ENCODE measurements at places on chromosomes 16 and 17. TPM values are rescaled to one million over a fixed set of nuclear protein-coding genes. Genes with fewer than 3 reads are reported as not detected.

Gene EMC8
- total RNA-seq = 41.4 TPM

Gene NPIPA5
- total RNA-seq = 2.8 TPM

Gene SEZ6L2
- total RNA-seq = 19.3 TPM

- no peak for DNase-seq
Measured at GRCh38 chr16:72311426-72311825, 139.5 kb upstream of the PMFBP1 start.

GRCh38 chr17:57602896-57603295 is 142.2 kb downstream of the CCDC182 start:
- DNase-seq = no peak

DNA sequence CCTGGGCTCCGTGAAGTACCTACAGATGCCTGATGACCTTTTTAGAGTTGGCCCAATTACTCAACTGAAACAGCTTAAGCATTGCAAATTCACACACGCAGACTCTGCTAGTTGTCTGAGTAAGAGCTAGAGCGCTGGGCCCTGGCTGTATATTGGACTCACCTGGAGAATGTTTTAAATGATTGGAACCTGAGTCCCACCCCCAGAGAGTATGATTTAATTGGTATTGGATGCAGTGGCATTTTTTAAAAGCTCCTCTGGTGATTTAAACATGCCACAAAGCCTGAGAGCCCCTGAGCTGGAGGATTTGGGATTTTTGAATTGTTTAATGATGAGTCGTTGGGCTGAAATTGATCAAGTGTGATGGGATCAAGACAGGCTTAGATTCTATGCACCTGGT is 143.9 kb upstream of the SDK2 start:
- no peak for DNase-seq

DNA sequence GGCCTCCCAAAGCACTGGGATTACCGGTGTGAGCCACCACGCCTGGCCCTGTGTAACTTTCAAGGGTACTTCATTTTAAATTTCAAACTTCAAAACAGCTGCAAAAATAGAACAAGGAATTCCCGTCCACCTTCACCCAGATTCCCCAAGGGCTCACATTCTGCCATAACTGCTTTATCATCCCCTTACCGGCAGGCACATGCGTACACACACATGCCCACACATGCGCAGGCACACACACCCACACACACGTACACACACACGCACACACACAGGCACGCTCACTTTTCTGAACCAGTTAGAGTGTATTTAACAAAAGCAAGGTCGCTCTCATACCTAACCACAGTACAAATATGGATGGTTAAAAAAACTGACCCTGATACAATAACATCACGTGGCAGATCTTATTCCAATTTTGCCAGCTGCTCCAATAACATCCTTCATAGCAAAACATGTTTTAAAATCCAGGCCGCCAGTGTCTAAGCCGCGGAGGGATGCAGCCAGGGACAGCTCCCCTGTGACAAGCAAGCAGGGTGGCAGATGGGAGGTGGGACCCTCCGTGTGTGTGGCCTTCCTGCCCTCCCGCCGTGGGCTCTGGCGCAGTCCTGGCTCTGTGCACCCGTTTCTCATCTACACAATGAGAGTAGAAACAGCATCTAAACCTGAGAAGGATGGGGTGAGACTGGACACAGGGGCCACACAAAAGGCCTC is 23.1 kb downstream of the PDIA2 start:
- no peak for DNase-seq

GRCh38 chr16:80993834-80994233 is 12.9 kb downstream of the CMC2 start:
- DNase-seq = no peak

GRCh38 chr16:12675852-12676251 is 127.8 kb downstream of the CPPED1 start:
- no peak for DNase-seq

DNA sequence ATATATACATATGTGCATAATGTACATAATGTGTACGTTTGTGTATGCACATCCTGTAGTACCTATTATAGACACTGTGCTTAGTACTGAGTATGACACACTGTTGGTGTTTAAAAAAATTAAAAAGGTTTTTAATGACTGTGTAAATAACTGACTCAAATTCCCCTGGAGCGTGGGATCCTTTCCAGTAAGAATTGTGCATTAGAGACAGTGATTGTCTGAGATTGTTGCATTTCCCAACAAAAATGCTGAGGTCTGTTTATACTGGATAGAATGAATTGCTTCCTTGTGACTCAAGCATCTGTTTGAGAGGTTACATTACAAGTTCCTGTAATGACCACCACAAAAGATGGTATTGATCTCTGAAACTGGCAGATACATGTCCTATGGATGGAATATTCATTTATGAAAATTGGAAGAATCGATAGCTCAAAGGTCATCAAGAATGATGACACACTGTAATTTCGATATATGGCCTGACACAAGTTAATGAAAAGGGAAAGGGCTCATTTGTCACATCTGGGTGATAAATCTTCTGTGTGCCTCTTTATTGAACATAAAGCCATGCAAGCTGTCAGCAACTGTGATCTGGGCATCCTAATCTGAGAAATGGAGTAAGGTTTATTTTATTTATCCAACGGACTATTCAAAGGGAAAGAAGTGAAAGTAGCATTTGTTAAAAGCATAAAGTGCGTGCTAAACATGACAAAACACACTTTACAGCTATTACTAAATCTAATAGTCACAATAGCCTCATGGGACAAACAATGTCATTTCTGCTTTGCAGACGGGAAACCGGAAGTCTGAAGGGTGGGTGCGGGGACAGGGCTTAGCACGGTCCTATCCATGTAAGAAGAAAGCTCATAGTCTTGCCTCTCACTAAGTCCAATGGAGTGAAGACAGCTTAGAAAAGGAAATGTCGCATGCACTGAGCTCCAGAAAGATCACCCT is 228.8 kb downstream of the CDH11 start:
- no peak for DNase-seq

DNA sequence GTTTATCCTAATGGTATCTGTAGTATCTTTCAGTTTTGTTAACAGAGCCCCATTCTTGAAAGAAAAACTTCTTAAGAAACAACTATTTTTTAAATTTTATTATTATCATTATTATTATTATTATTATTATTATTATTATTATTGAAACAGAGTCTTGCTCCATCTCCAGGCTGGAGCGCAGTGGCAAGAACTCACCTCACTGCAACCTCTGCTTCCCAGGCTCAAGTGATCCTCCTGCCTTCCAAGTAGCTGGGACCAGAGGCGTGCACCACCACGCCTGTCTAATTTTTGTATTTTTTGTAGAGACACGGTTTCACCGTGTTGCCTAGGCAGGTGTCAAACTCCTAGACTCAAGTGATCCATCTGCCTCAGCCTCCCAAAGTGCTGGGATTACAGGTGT is 23.4 kb downstream of the SUPT6H start:
- no peak for DNase-seq

DNA sequence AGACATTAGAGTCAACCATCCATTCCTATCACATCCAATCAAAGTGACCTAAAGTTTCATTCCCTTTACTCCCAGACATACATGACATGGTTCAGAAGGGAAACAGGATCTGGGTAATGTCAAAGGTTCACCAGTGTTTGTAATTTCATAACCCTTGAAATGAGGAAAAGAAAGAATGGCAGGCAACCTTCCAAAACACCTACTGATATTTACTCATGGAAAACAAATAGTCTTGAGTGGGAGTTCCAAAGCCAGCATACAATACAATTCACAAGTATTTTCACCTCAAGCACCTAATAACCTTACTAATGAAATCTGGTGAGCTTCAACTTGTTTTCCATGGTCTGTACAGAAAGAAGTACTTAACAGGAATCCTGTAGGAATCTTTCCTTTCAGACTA is 72.5 kb upstream of the AXIN2 start:
- DNase-seq = no peak

- no peak for DNase-seq
Measured at GRCh38 chr17:79844869-79845600, 5.8 kb upstream of the CBX4 start.

GRCh38 chr17:72039490-72039889 is 81.3 kb upstream of the SOX9 start:
- no peak for DNase-seq

GRCh38 chr17:1147664-1148063 is 32.1 kb downstream of the ABR start:
- no peak for DNase-seq

DNA sequence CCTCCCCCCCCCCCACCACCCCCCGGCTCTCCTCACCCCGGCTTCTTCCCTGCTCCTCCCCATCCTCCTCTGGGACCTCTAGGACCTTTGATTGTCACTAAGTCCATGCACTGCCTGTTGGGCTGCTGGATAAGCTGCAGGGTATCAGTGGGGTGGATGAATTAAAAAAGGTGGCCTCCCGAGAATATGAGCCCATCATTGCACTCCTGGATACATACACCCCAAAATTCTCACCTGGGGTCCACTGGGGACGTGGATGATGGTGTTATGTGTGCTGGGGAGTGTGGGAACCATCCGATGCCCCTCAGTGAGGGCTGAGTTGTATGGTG is 88.8 kb downstream of the IRF8 start:
- DNase-seq = no peak

GRCh38 chr17:42284024-42284369 is 4.3 kb upstream of the STAT5A start:
- DNase-seq = no peak

- no peak for DNase-seq
Measured at GRCh38 chr16:80175011-80175410, 365.8 kb upstream of the DYNLRB2 start.

DNA sequence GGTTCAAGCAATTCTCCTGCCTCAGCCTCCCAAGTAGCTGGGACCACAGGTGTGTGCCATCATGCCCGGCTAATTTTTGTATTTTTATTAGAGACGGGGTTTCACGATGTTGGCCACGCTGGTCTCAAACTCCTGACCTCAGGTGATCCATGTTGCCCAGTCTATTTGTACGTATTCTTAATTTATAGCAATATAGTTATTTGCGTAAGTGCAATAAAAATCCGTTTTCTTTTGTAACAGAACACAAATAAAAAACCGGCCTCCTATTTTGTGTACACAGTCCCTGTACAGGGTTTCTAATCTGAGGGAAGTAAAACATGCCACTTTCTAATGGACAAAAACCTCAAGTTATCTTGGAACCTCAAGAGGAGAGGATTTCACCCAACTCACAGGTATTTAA is 7.7 kb downstream of the RNPS1 start:
- no peak for DNase-seq

DNA sequence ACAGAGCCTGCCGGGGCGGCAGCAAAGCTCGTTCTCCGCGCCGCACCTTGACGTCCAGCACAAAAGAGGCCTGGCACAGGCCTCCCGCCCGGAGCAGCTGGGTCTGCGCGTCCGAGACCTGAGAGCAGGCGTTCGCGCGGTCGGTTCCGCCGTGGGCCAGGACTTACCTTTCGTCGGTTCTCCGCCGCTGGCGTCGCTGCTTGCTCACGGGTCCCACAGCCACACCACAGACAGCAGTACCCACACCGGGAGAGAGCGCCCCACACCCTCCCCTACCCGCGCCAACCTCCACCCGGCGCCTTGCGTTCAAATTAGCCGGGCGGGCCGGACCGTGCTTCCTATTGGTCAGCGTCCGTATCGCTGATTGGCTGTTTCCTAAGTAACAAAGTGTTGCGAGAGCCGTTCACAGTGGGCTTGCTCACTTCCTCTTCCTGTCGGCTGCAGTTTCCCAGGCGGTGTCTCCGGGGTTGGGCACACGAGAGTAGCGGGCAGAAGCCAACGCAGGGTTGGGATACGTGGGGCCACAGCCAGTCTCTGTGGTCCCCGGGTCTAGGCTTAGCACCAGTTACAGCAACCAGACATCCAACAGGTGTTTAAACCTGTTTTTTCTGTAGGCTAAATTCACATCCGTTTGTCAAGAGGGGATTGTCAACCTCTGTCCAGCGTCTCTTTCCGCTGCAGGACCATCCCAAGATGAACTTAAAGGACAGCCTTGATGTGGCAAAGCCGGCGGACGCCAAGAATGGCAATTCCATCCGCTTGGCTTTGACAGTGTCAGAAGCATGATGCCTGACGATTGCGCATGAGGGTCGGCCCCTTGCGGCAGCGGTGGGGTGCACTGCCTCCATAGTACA is at the start of gene KIF18B:
Gene KIF18B, minus strand, starts transcription at position 313 of the 854 bp plus-strand sequence. CDS start 11,429 bp downstream, outside the sequence.
- DNase-seq = peak; percentile 89

DNA sequence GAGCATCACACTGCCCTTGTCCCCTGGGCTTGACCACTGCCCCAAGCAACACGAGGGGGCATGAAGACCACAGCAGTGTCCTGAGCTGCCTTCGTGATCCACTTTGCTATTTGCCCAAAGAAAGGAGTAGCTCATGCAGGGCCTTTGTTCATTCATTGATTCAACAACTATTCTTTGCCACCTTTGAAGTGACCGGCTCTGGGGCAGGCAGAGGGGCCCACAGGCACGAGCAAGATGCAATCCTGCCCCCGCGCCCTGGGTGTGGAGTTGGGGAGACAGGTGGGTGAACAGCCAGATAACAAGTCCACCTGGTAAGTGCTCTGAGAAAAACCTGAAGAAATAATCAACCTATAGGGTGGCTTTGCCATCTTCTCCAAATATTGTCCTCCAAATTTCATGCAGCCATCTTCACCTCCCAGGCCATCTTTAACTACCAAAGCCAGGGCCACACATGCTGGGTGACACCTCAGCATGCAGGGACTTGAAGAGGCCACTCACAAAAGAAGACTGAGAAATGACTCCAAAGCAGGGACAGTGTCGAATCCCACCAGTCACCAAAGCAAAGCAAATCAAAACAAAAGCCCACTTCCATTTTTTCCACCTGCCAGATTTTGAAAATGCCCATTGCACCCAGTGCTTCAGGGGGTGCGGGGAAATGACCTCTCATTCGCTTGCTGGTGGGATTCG is 18.2 kb upstream of the RBFOX3 start:
- no peak for DNase-seq

DNA sequence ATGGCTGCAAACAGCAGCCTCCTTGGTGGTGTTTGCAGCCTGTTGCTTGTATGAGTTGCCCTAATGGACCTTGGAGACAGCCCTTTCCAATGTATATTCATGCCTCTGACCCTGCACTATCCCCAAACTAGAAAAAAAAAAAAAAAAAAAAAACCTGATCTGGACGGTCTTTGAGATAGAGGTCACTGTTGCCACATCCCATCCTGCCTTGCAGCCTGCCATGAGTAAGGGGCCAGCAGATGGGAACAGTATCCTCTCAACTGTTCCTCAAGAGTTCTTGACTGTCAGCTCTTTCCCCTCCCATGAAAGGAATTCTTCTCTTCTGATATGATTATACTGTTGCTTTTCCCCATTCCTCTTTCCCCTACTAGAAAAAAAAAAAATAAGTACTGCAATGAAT is 152.4 kb downstream of the SSH2 start:
- DNase-seq = no peak

DNA sequence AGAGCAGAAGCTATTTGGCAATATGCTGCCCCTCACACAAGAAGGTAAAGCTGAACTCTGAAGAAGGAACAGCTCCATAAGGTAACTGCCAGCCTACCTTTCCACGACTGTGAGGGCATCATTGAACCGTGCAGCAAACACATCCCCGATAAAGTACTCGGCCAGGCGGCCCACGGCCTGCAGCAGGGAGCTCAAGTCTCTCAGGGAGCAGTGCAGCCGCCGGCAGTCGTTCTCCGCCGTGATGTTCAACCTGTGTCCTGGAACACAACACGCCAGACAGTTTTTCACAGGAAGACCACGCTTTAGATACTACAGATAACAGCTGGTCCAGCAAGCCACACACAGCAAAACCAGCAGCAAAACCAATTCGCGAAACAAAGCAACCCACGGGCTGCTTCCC is 62.1 kb upstream of the GSG1L start:
- DNase-seq = no peak
